Fibroblast of villous mesenchyme (primary cell): ENCODE measurements at places on chromosomes 3 and 15. TPM values are rescaled to one million over a fixed set of nuclear protein-coding genes. Genes with fewer than 3 reads are reported as not detected.

DNA sequence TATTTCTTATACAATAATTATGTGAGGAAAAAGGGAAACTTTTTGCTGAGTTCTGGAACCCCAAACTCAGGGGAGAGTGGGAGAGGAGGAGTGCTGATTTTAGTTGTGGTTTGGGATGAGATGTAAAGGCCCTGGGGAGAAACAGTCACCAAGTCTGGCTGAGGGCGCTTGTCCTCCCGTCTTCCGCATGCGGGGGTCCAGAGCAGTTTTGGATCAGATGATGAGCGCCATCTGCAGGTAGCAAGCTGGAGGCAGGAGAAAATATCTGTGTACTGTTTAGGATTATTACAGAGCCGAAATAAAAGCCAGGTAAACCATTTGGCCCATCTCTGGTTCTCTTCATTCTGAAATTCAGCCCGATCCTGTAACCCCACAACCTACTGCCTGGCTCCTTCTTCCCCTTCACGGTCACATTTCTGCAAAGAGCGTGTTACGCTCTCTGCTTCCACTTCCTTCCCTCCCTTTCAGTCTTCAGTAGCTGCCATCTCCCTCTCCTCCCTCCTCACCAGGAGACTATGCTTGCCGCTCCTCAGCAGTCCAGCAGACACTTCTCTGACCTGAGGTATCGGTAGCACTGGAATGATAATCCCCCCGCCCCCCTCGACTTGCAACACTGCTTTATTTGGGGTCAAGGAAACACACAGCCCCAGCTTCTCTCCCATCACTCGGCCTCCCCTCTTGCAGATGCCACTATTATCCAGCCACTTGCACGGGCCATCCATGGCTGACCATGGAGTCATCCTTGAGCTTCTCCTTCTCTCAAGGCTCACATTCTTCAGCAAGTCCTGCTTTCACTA lies 1.4 kb upstream of the PARP14 start:
- DNase-seq, result peak; percentile 82

DNA sequence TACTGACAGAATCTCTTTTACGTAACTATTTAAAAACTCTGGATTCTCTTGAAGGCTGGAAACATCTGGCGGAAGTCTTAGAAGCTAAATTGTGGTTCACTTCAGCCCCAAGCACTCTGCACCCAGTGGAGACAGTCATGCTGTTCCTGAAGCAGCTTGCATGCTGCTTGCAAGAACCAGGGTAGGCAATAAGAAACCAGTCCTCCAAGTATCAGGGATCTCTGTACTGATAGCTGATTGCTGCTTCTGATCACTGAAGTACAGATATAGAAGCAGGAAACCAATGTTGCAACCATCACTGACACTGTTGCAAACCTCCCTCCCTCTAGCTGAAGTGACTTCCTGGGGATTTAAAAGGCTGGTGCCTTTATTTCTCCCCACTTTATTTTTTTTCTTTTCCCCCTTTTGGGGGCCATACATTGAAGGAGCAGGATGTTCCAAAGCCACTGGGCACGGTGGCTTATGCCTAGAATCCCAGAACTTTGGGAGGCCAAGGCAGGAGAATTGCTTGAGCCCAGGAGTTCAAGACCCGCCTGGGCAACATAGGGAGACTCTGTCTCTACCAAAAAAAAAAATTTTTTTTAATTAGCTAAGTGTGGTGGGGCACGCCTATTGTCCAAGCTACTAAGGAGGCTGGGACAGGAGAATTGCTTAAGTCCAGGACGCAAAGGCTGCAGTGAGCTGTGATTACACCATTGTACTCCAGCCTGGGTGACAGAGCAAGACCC lies 15.3 kb downstream of the SPCS1 start:
- DNase-seq, result peak; percentile 82

DNA sequence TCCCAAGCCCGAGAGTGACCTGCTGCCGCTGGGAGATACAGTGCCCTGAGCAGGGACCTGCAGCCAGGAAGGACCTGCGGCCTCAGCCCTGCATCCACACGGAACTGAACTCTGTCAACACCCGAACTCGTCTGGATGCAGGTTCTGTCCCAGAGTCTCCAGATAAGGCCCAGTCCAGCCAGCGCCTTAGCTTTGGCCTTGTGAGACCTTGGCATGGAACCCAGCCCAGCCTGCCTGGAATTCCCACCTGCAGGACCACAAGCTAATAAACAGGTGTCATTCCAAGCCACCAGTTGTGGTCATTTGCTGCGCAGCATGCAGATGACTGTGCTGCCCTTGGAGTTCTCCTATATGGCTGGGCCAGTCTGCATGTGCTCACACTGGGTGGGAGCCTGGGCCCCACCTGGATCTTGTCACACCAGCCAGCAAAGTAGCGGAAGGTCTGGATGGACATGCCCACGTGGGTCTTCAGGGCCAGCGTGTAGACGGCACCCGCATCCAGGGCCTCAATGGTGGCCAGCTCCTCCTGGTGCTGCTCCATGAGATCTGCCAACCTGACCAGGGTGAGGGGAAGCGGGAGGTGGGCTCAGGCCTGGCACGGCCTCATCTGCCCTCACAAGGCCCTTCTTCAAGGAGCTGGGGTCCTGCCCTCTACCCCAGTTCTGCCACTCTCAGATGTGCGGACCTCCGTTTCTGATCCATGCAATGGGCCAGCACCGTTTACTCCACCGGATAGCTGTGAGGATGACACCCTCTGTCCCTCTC lies 47.2 kb upstream of the SLC41A3 start:
- no peak for DNase-seq

DNA sequence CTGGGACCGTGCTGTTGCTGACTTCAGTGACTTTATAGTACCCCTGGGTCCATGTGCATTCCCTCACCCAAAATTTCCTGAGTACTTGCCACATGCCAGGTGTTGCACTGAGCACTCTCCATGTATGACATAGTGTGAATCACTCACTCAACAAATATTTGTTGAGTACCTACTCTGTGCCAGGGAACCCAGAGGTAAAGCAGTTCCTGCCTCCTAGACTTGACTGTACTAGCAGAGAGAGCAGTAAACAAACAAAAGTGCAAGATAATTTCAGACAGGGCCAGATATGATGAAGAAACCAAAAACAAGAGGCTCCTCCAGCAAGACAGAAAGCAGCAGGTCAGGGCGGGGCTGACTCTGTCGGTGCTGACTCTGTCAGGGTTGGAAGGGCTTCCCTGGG lies 12.2 kb downstream of the TGM4 start:
- DNase-seq, result no peak

DNA sequence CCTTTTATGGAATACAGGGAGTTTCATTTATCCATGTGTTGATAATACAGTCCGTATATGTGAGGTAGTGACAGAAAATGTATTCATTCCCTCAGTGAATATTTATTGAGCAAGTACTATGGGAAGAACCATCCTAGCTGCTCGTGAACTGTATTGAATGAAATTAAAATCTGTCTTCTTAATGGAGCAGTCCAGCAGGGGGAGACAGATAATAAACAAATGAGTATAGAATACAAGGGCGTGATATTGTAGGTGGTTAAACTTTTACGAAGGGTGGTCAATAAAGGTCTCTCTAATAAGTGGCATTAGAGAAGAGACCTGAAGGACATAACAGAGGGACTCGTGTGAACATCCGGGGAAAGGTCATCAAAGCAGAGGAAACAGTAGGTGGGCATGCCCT lies 62.7 kb upstream of the OSTN start:
- peak; percentile 48 for DNase-seq

DNA sequence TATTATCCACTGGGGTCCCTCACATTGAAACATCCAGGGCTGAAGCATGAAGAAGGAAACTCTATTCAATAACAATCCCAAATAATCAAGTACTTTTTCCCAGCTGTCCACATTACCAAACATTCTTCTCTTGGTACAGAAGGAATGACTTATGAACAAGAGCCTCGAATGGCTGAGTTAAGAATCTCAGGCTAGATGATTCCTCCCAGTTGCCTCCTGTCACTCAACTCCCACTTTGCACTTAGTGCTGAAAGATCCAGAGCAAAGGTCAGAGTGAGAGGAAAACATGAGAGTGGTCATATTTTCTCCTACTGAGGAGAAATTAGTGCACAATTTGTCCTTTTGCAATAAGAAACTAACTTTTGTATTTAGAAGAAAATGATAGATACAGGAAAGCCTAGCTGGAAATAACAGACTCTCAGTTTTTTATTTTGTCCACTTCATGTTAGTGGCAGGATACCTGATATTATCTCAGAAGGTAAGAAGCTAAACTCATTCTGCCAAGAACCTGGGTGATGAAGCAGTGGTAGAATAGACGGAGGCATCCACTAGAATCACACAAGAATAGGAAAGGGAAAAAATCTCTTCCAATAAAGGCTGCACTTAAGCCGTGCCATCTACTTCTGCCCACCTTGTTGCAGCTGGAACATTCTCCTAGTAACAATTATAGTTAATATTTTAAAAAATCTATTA lies 46.2 kb downstream of the GADL1 start:
- DNase-seq, result no peak

DNA sequence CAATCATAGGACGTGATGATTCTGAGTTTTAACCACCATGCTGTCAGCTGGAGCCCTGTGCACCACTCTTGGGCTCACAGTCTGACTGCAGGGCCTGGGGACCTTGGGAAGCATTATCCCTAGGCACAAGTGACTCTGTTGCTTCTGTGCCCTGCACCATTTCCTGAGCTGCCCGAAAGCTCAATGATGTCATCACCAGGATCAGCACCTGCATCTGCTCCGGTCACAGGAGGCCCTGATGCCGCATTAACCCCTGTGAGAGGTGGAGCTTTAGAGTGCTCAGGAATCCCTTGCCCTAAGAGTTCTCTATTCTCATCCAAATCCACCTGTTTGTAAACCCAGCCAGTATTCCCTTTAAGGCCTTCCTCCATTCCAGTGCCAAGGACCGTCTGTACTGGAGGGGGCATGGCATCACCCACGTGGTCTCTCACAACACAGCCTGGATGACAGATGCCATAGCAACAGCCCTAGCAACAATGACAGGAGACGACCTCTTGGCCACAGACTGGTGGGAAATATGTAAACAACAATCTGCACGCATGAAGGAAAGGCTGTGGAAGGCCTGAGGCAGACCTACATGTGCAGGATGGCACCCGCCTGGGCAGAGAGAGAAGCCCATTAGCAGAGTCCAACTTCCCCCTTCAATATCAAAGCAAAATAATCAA lies 37.9 kb downstream of the NTRK3 start:
- no peak for DNase-seq

DNA sequence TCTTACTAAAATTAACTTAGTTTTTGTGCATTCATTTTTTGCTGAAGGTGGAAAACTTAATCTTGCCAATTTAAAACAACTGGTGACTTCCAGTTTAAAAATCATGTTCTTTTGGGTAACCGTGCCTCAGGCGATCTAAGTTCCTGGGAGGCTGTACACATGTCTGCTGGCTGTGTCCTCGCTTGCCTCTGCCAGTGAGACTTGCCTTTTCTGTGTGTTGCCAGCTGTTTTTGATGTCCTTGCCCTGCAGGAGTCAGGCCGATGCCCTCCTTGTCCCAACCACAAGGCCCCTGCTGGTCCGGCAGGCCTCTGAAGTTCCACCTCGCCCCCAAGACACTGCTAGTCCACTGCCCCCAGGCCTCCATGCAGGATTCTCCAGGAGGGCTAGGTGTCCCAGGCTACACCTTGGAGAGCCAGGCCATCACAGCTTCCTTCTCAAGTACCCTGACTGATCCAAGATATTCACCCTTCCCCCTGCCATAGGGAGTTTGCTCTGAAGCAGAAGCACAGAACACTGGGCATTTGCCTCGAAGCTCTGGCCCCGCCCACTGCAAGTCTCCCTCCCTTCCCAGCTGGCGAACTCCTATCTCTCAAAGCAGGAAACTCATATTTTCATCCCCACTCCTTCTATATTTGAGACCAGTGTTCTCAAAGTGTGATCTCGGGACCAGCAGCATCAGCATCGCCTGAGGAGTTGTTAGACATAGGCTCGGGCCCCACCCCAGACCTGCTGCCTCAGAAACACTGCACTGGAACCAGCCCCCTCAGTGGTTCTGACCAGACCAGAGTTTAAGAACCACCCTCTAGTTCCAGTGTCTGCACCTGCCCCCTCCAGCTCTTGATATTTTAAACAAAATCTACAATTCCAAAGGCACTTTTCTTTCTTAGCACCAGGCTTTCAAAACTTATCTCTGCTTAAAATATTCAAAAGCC lies 185.8 kb upstream of the UBE2E1 start:
- peak; percentile 25 for DNase-seq

- no peak for DNase-seq
Observed at GRCh38 chr3:11706604-11707003, 62.9 kb upstream of the VGLL4 start.

DNA sequence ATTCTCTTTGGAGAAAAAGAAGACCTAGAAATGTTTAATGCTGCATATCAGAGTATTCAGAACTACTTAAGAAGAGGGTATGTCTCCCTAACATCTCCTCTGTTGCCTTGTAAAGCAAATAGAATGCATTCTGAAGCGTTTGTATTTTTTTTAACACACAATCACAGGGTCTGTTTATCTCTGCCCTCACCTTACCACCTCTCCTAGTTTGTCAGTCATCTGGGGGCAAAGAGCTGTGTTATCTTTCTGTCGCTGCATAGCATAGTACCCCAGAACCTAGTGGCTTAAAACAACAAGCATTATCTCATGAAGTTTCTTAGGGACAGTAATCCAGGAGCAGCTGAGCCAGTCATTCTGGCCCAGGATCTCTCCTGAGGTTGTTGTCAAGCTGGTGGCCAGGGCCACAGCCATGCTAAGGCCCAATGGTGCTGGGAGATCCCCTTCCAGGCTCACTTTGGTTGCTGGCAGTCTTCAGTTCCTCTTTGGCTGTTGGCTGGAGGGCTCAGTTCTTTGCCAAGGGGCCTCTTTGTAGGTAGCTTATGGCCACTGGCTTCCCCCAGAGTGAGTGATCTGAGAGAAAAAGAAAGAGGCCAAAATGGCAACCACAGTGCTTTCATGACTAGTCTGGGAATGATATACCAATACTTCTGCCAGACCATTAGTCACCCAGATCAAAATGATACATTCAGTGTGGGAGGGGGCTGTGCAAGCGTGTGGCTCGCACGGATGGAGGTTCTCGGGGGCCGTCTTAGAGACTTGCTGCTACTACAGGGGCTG lies 17.8 kb downstream of the EDEM1 start:
- no peak for DNase-seq

GRCh38 chr15:25691544-25692430 lies 171.3 kb downstream of the ATP10A start:
- DNase-seq, result no peak

DNA sequence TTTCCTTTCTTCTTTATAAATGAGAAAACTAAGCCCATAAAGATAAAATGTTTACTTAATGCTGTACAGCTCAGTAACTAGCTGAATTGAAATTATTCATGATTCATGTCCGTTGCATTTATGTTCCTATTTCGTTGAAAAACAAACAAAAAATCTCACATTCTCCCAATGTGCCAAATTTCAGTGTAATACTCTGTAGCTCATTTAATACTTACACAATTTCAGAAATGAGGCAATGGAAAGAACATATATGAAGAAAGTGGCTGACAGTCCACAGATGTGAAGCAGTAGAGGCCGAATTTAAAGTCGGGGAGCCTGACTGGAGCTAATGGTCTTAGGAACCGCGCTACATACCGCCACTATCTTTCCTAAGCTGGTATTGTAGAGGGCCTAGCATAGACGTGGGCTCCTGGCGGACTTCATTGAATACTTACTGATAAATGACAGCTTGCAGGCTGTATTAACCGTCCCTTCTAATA lies 651 bp downstream of the PLSCR2 start:
- DNase-seq, result peak; percentile 48

GRCh38 chr15:90561344-90562244 lies 31.9 kb downstream of the CRTC3 start:
- DNase-seq, result peak; percentile 90

The STX19 gene
- total RNA-seq, result not detected in 2 replicates

The CLDN18 gene
- total RNA-seq, result not detected in 2 replicates

The ZBTB11 gene
- 20.9 and 33.2 TPM in 2 replicates for total RNA-seq

The CLDND1 gene
- total RNA-seq, result 54.4 and 98.0 TPM in 2 replicates

The FOXL2NB gene
- 61.8 and 101 TPM in 2 replicates for total RNA-seq

The CHRNA7 gene
- total RNA-seq, result not detected in 2 replicates

The SI gene
- not detected in 2 replicates for total RNA-seq

The MFGE8 gene
- 158 and 168 TPM in 2 replicates for total RNA-seq

The BLM gene
- total RNA-seq, result 4.8 and 6.0 TPM in 2 replicates
